Stimulated activated CD4-positive, alpha-beta T cell treated with anti-CD3 and anti-CD28 coated beads, Interleukin-1b, Interleukin-23, amount 100 ng/mL, for 1 hour (primary cell): ENCODE measurements at places on chromosomes 11 and 22.

- DNase-seq, result no peak
These were observed 45.3 kb upstream of the ACCSL start for GRCh38 chr11:44002191-44003093.

DNA sequence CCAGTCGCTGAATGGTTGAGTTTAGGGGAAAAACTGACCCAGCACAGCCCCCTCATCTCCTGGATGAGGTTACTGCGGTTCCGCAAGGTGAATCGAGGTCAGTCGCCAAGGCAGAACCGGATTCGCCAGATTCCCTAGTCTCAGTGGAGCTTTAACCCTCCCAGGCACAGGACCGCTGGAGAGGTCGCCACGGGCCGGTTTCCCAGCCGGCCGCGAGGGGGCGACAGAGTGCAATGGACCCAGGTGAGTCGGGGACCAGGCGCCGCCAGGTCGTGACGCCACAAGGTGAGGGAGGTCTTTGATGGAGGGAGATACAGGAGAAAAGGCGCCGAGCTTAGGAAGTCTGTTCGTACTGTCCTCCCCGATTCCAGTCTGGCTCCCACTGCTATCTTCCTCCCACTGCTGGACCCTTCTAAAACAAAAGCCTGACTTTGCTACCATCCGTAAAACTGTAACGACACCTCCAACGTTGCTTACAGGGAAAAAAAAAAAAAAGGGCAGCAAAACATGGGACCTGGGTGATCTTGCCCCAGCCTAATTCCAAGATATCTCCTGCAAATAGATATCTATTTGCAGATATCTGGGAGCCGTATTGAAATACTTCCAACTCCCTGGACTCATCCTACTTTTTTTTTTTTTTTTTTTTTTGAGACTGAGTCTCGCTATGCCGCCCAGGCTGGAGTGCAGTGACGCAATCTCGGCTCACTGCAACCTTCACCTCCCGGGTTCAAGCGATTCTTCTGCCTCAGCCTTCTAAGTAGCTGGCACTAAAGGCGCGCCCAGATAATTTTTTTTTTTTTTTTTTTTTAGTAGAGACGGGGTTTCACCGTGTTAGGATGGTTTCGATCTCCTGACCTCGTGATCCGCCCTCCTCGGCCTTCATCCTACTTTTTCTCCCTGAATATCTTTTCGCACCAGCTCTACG lies 1.4 kb upstream of the GGA1 start:
- DNase-seq, result peak; percentile 86

DNA sequence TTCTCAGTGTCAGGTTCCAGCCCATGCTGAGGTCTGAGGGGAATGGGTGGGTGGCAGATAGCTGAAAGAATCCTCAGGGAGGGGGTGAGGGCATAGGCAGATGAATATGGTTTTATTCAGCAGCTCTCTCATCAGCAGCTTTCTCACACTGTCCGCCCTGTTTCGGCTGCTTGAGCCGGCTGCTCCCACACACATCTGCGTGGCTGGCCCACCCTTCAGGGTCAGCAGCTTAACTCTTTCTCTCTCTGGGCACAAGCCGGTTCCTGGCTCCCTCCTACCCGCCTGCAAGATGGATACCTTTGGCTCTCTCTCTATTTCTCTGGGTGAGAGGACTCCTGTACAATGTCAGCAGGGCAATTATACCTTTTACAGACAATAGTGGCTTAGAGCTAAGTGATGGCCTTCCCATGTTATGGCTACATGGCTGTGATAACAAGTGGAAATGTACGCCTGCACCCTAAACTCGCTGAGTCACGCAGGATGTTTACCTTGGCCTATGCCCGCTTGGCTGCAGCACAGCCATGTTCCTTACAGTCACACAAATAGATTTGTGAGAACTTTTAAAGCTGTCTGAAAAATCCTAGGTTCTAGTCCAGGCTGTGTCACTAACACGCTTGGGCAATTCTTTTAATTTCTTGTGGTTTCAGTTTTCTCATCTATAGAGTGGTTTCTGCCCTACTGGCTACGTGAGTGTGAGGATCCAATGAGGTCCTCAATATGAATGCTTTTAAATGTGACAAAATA lies 4.1 kb downstream of the MMP20 start:
- DNase-seq, result no peak

DNA sequence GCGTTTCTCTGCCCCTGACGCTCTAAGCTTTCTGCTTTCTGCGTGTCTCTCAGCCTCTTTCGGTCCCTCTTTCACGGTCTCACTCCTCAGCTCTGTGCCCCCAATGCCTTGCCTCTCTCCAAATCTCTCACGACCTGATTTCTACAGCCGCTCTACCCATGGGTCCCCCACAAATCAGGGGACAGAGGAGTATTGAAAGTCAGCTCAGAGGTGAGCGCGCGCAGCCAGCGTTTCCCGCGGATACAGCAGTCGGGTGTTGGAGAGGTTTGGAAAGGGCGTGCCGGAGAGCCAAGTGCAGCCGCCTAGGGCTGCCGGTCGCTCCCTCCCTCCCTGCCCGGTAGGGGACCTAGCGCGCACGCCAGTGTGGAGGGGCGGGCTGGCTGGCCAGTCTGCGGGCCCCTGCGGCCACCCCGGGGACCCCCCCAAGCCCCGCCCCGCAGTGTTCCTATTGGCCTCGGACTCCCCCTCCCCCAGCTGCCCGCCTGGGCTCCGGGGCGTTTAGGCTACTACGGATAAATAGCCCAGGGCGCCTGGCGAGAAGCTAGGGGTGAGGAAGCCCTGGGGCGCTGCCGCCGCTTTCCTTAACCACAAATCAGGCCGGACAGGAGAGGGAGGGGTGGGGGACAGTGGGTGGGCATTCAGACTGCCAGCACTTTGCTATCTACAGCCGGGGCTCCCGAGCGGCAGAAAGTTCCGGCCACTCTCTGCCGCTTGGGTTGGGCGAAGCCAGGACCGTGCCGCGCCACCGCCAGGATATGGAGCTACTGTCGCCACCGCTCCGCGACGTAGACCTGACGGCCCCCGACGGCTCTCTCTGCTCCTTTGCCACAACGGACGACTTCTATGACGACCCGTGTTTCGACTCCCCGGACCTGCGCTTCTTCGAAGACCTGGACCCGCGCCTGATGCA lies at the start of gene MYOD1:
MYOD1 (plus strand) TSS at position 544 of the 910 bp plus-strand sequence; CDS start at position 756, 212 bp downstream.
- DNase-seq, result no peak

DNA sequence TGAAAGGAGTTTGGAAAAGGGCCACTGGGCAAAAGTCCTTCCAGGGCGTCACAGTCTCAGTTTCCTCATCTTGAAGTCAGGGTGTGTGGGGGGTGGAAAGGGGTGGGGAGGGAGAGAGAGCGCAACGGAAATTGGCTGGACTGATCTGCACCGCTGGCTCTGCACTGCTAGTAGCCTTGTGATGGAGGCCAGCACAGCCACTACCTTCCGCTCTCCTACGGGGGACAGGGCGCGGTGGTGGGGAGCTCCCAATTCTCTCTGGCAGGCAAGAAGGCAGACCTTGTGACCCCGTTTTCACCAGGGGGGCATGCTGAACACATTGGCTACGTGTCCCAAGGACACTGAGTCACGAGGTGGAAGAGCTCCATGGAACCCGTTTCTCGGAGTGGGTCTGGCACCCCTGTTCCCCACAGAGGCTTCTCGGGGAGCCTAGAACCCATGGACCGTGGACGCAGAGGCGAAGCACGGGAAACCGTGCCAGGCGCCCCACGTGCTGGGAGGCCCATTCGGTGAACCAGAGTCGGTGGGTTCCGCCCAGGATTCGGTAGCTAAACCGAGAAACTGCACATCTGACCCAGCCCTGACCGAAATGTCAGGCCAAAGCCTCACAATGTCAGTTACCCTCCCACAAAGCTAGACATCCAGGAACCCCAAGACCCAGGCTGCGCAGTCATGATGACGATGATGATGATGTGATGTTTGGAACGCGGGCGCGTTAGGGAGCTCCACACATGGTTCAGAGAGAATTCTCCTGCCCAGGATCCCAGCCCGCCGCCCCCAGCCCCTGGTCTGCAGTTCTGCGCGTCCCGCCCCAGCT lies 28.3 kb upstream of the WNT11 start:
- no peak for DNase-seq

GRCh38 chr11:109939166-109939810 lies 153.9 kb upstream of the ZC3H12C start:
- DNase-seq, result no peak

DNA sequence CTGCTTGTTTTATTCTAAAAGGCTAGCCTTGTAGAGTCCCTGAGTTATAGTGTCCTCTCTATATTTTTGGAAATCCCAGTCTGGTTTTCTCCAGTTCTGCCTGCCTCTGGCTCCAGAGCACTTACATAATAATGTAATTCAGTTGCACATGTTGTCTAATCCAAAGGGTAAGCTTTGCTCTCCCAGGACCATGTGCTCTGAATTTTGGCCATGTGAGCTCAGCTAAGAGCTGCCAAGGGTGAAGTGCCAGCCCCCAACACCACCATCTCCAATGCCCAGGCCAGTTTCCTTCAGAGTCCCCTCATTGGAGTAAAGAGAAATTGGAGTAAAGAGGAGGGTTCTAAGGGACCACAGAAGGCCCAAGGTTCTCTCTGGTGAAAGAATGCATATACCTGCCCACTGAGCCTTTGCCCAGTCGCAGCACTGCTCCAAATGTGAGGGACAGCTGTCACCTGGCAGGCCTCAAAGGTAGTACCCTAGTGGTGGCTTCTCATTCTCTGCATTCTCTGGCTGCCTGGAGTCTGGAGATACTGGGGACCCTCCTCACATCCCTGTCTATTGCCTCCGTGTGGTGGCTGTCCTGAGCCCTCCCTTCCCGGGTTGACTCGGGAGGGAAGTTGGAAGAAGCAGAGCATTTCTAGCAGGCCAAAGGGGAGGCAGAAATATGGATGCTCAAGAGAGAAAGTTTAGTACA lies 4.9 kb downstream of the CRY2 start:
- DNase-seq, result no peak

GRCh38 chr11:12792590-12792989 lies 118.4 kb downstream of the TEAD1 start:
- no peak for DNase-seq

DNA sequence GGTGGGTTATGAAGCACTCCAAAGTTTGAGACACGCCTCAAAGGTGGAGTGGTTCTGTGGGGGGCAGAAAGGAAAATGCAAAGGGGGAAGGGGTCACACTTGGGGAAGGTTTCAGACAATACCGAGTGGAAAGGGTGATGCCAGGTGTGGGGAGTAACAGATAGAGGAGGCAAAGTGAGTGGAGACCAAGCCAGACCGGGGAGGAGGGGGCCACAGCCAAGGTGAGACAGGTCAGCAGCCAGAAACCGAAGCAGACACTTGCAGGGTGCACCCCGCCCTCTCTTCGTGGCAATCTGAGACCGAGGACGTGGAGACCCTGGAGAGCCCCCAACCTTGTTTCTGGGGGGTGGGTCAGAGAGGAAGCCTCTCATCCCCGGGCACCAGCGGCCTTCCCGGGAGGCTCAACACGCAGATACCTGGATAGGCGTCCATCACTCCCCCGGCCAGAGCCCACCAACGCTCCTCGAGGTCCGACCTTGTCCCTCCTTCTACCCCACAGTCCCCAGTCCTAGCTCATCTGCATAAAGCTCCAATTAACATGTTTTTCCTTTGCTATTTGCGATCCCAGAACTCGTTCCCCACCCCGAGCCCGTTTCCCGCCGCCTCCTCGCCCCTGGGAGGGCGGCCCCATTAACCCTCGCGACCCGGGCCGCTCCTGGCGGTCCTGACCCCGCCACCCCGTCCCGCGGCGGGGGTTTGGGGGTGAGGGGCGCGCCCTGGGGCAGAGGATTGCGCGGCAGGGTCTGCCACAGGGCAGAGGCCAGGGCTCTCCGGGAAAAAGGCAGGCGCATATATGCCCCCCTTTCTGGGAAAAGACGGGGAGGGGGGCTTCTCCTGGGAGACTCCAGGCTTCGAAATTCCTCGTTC lies 21.8 kb downstream of the RTN4RL2 start:
- no peak for DNase-seq

DNA sequence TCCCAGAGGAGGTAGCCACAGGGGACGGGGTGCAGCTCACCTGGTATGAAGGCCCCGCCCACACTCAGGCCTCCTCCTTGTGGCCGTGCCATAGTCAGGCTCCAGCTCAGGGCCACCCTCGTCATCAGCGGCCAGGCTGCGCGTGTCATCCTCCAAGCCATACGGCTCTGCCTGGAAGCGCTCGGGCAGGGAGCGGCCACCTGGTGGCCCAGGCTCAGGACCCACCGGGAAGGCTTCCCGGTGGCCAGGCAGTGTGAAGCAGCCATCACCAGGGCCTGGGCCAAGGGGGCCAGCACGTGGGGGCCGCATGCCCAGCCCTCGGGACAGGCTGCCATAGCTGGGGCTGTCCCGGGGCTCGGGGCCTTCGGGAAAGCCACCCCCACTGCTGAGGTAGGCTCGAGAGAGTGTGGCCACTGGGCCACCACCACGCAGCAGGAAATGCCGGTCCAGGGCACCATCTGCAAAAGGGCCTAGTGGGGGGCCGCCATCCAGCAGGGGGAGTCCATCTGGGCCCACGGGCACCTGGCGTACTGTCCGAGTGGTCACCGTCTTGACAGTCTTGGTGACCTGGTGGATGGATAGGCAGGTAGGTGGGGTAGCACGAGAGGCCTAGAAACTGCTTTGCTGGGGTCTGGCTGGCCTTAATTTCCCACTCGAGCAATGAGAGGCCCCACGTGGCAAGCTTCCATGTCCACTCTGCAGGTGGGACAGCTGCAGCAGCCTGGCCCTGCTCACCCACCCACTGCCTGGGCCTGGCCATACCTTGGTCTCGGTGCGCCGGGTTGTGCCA lies 35.3 kb downstream of the ARVCF start:
- DNase-seq, result no peak

DNA sequence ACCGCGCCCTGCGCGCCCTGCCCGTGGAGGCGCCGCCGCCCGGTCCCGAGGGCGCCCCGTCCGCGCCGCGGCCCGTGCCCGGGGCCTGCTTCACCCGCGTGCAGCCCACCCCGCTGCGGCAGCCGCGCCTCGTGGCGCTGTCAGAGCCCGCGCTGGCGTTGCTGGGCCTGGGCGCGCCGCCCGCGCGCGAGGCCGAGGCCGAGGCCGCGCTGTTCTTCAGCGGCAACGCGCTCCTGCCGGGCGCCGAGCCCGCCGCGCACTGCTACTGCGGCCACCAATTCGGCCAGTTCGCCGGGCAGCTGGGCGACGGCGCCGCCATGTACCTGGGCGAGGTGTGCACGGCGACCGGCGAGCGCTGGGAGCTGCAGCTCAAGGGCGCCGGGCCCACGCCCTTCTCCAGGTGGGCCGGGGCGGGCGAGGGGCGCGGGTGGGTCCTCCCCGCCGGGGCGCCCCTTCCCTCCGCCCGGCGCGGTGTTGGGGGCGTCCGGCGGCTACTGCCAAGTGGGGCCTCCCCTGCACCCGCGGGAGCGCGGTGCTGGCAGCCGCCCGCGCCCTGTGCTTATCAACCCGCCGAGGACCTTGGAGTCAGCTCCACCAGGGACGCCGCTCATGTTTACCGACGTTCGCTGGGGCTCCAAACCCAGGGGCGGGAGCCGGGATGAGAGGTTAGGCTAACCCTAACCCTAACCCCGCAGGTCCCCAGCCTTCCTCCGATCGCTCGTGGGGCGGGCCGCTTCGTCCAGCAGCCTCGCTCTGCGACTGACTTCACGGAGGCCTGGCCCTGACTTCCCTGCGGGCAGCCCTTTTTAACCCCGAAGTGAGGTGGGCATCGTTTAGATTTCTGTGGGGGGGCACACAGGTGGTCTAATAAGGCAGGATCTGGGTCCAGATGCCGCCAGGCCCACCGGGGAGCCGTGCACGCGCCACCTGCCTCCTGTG lies 649 bp downstream of the SELENOO start:
- no peak for DNase-seq
